Left lobe of liver (tissue), 2 donors: ENCODE measurements at places on chromosomes 2 and 18. TPM values are rescaled to one million over a fixed set of nuclear protein-coding genes. Genes with fewer than 3 reads are reported as not detected.

GRCh38 chr2:222433332-222434173 lies 9.2 kb downstream of the SGPP2 start:
- DNase-seq = no peak

GRCh38 chr2:46181789-46182530 lies 115.2 kb upstream of the EPAS1 start:
- peak; percentile 40 for DNase-seq

DNA sequence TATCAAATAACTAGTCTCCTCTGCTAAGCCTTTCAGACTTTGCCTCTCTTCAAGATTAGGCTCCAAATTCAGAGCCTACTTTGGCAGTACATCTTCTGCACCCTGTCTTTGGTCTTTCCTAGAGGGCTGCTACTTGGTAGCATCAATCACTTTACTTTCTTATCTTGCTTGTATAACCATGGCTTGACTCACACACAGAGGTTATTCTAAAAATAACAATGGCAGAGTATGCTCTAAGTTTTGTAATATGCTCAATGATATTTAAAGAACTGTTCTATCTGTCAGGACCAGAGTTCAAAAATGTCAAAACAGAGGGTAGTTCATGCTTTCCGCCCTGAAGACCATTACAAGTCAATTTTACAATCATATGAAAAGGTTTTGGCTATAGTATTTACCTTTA lies 27.7 kb downstream of the THOC1 start:
- DNase-seq = no peak

Gene FHOD3
- 0.40 TPM for total RNA-seq
